Stomach (tissue), 19 donors: ENCODE measurements at places on chromosomes 1 and 21.
A peak's percentile ranks its signal among the peaks of the same experiment; 100 is the strongest.

- no peak for DNase-seq
Measured at GRCh38 chr1:79575424-79575823, 568.9 kb upstream of the ADGRL4 start.

GRCh38 chr1:116957646-116958045 is 43.9 kb upstream of the CD101 start:
- no peak for DNase-seq

GRCh38 chr21:21063828-21064227 is 65.6 kb downstream of the NCAM2 start:
- DNase-seq: no peak

DNA sequence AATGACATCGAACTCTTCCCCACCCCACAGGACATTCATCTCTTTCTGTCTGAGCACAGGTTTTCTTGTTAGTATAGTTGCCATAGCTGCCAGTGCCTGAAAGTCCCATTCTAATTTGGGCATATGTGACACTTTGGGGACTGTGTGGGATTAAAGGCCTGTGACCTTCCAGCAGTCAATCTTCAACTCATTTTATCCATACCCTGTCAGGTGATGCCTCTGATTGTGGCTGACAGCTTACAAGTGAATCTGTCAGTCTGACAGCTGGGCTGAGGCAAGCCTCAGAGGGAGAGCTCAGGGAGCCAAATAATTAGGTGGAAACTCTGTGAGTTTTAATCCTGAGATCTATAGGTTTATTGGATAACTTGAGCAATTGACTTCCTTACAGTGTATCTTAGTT is 29.6 kb downstream of the ZCCHC17 start:
- no peak for DNase-seq

GRCh38 chr21:38968887-38969543 is 163.3 kb downstream of the ETS2 start:
- no peak for DNase-seq

GRCh38 chr1:165592945-165593823 is 37.9 kb upstream of the MGST3 start:
- DNase-seq: peak; percentile 85

GRCh38 chr1:186679924-186680244 is 339 bp downstream of the PTGS2 start:
- no peak for DNase-seq

DNA sequence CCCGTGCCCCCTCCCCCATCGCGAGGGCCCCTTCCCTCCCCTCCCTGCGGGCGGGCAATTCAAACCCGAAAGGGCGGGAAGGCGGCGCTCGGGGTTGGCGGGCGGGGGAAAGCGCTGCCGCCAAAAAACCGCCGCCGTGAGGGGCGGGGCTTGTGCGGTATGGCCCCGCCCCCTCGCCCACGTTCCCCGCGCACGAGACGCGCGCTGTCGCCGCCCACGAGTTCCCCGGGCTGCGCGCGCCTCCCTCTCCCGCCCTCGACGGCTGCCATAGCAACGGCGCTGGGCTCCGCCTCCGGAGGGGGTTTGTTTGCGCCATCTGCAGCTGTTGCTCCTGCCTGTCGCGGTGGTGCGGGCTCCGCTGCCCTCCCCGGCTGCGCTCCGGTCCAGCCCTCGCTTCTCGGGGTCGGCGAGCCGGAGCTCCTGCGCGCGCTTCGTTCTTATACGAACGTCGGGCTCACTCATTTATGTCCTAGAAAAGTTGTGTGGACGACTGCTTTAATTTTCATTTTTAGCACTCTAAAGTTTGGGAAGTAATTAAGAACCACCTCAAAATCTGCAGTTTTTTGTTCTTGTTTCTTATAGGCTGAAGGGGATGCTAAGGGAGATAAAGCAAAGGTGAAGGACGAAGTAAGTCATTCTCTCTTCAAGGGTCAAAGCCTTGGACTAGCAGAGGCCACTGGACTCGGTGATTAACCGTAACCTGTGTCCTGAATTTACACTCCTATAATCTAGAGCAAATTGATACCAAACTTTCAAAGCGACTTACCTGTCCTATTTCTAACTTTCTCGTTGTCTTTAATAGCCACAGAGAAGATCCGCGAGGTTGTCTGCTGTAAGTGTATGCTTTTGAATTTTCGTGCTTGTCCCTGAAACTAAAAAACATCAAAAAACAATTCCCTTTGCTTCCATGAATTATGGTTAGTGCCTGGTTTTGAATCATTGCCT is 933 bp downstream of the HMGN2 start:
- DNase-seq: peak; percentile 97

GRCh38 chr1:21647431-21648351 is 21.5 kb downstream of the RAP1GAP start:
- no peak for DNase-seq

DNA sequence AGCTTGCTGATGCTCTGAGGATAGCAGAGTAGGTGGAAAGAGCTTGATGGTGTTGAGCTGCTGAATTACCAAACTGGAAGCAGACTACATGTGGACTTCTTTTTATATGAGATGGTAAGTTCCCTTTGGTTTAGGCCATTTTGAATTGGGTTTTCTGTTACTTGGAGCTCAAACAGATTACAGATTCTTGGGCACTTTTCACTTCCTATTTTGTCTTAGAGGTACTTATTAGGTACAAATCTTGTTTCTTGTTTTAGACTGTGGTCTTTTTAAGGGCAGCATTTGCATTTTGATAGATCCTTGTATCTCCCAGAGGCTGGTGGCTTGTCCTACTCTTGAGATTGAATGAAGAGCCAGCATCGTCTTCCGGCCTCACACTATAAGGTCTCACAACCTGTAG is 70.2 kb downstream of the GADD45A start:
- no peak for DNase-seq

GRCh38 chr1:119327450-119328155 is 41.0 kb upstream of the HAO2 start:
- DNase-seq: peak; percentile 67

- DNase-seq: no peak
Measured at GRCh38 chr1:95287081-95287480, 53.1 kb downstream of the RWDD3 start.

DNA sequence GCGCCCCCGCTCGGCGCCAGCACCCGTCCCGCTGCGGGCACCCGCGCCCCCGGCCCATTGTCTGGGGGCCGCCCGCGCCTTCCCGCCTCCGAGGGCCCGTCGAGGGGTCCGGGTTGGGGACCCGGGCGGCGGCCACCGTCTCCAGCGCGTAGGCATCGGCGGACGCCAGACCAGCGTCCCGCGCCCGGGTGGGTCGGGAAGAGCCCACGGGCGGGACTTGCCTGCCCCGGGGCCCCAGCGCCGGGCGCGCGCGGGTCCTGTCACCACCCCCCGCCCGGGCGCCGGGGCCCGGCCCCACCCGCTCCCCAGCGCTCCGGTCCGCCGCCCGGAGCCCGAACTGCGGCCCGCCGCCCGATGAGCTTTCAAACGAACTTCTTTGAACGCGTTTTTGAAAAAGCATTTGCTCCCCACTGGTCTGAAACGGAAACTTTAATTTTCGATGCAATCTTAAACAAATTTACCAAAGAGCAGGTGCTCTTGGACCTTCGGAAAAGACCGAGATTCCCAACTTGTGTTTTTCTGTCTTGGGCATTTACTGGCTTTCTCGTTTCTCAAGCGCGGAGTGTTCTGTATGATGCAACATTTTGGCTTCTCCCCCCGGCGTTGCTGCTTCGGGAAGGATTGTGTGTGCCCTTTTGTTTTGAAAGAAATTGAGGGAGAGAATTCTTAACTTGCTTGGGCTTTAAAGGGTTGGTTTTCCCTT is 615 bp downstream of the CLIC4 start:
- peak; percentile 78 for DNase-seq

- no peak for DNase-seq
Measured at GRCh38 chr1:5225707-5226704, 571.6 kb downstream of the AJAP1 start.
